NCI-H2081 (cell line): ENCODE measurements at places on chromosomes 6 and 20.

- DNase-seq: no peak
Observed at GRCh38 chr6:27924179-27924578, 12.0 kb upstream of the OR2B2 start.

GRCh38 chr20:34875642-34876405 is 588 bp upstream of the ACSS2 start:
- DNase-seq: peak; percentile 87

- DNase-seq: no peak
Observed at GRCh38 chr6:25899580-25900408, 25.8 kb upstream of the SLC17A3 start.

DNA sequence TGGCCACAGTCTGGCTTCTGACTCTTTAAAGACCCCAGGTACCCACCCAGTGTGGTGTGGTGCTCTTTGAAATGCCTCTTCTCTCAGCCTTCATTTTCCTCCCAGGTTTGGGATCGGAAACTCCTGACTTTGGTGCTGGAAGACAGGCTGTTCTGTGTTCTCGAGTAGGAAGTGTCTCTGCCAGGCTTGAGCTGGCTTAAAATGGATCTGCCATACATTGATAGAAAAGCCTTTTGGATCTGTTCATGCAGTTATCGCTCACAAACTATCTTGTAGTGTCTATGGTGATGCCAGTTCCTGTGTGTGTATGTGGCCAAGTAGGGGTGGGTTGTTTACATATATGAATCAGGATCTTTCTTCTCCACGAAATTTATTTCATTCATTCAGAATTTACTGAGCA is 307.3 kb upstream of the CHD6 start:
- DNase-seq: no peak

GRCh38 chr6:113960795-113961194 is 10.2 kb downstream of the HDAC2 start:
- no peak for DNase-seq

- no peak for DNase-seq
Observed at GRCh38 chr20:38252292-38253288, 7.9 kb downstream of the KIAA1755 start.

DNA sequence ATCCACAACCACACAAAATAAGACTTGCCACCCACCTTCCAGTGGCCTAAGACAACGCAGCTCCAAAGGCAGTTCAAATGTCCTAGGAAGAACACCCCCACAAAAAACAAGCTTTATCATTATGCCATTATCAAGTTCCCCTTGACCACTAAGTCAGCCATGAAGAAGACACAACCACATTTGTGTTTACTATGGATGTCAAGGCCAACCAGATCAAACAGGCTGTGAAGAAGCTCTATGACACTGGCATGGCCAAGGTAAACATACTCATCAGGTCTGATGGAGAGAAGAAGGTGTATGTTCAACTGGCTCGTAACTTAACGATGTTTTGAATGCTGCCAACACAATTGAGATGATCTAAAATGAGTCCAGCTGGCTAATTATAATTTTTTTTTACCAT is 26.1 kb downstream of the SEC63 start:
- DNase-seq: no peak

DNA sequence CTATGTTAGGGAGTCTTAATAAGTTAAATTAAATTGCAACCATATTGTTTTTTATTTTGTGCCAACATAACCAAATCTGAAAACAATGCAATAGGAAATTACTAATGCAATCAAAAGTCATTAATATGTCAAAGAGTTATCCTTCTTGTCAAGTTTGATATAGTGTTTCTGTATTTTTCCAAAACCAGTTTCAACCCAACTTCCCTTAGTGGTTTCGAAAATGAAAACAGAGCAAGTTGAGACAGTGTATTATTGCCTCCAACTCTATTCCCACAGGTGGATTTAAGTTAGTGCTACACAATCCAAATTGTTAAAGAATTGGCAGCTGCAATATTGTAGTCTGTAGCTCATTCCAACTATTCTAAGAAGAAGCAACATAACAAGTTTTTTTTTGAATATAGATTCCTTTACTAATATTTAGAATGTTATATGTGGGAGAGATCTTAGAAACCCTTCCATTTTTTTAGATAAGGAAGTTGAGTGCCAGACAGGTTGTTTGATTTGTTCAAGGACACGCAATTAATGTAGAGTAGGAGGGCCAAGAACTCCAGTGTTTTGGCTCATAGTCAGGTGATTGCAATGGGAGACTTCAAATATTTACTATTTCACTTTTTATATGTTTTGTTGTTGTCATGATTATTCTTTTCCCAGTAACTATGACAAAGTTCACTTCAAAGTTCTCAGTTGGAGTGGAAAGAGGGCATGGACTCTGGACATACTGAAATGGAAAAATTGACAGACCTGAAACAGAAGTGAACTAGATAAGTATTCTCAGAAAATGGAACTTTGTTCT is 282.4 kb upstream of the HSF2 start:
- no peak for DNase-seq

- no peak for DNase-seq
Observed at GRCh38 chr6:39088331-39088730, 26.7 kb downstream of the SAYSD1 start.

GRCh38 chr6:8990075-8990474 is 554.7 kb upstream of the SLC35B3 start:
- DNase-seq: no peak
